ENCODE measurements at places on chromosomes 3 and 15.

- no peak for DNase-seq
These were observed 36.8 kb upstream of the TBL1XR1 start for GRCh38 chr3:177234121-177234520.

DNA sequence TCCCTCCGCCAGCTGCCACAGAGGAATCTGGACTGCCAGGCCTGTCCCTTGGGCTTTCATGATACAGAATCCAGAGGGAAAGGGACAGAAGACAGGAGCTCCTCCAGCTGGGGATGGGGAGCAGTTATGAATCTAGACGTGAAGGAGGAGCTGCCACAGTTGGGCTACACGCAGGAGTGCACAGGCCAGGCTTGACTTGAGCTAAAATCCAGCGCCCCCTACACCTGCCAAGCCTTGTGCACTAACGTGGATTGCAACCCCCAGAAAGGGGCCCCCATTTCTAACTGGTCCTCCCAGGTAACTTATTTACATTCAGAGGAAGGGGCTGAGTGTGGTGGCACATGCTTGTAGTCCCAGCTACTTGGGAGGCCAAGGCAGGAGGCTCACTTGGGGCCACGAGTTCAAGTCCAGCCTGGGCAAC lies 14.3 kb downstream of the KLHL6 start:
- no peak for DNase-seq

DNA sequence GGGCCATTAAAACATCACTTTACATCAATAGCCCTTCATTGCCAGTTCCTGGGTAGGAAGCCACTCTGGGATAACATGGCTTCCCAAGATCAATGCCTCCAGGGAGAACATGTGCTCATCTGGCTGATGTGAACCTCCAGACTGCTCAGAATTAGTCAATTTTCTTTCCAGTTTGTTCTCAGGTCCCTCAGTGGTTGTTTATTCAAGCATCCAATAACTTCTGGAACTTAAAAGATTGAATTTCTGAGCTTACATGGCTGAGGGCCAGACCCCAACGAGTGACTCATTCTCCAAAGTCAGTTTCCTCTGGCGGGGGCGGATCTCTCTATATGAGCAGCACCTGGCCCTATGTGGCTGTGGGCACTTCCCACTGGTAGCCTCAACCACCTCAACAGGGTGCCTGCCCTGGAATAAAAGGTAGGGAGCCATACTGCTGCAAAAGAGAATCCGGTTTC lies 34.0 kb downstream of the LYZL4 start:
- peak; percentile 86 for DNase-seq

DNA sequence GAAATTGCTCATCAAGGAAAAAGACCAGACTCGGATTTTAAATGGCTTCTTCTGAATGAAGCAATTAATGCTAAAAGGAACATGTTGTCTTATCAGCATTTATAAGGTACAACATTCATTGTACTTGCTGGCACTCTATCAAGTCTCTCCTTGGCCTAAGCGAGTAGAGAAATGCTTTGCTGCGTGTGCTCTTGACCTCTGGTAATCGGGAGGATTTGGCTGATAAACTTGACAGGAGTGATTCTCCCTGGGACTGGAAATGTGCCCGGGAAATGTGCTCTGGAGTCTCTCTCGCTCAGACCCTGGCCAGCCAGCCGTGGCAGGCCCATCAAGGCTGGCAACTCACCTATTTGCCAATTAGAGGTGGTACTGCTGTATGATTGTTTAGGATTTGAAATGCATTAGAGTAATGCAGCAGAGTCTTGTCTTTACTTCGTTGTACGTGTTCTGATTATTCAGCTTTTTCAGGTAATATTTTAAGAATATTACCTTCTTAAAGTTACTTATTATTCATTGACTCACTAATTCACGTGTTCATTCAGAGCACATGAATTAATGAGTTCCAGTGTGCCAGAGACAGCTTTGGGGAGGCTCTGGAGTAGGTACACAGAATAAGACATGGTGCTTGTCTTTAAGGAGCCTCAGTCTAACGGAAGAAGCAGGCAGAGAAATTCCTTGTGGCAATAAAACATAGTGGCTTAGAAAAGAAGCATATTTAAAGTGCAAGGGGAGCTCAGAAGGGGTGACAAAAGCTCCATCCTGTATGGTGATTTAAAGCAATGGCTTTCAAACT lies 48.0 kb upstream of the TPRG1 start:
- no peak for DNase-seq

DNA sequence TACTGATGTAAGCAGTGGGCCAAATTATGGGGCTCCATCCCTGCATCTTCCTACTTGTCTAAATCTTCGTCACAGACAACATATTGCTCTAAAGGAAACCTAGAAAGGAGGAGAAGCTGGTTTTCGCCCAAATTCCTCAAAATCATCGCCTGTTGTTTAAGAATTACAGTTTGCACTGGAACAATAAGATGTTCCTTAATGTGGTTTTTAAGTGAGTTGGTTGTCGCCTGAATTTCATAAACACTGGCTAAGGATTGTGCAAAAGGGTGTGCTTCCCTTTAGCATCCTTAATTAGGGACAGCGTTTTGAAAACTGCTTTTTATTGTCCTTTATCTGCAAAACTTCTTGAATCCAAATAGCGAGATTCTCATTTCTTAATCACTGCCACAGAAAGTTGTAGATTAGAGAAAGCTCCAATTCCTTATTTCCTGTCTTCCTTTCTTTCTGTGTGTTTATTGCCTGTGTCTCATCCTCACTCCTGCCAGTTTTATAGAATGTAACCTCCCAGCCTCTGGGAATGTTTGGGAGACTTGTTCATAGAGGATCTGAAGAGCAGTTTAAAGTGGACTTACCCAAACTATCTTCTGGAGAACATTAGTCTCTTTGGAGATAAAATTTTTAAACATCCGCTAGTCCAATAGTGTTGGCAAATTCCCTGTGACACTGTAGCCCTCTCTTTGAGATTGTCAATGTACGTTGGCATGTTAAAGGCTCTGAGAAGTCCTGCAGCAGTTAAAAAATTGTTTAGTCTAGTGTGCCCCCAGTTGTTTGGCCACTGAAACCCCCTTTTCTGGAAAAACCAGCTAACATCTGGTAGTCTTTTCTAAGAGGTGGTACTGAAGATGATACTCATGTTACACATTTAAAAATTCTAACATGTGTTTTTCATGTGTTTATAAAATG lies 50.4 kb downstream of the FLNB start:
- DNase-seq, result no peak

DNA sequence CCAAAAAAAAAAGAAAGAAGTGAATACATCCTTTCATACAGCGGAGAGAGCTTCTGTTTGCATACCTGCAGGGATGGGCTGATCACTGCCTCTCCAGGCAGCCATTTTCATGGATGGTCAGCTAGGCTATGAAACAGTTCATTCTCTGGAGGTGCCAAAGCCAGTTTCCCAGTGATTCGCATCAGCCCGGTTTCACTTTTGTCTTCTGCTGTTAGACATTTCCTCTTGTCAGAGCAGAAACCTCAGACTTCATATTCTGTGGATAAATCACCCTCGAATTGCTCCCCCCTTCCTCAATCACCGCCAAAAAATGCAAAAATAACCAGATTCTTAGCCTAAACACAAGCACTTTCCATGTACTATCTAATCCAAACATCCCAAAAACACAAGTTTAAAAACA lies 225.6 kb downstream of the ADAMTS9 start:
- DNase-seq, result no peak

- peak; percentile 82 for DNase-seq
These were observed 710 bp downstream of the TJP1 start for GRCh38 chr15:29821416-29822099.

DNA sequence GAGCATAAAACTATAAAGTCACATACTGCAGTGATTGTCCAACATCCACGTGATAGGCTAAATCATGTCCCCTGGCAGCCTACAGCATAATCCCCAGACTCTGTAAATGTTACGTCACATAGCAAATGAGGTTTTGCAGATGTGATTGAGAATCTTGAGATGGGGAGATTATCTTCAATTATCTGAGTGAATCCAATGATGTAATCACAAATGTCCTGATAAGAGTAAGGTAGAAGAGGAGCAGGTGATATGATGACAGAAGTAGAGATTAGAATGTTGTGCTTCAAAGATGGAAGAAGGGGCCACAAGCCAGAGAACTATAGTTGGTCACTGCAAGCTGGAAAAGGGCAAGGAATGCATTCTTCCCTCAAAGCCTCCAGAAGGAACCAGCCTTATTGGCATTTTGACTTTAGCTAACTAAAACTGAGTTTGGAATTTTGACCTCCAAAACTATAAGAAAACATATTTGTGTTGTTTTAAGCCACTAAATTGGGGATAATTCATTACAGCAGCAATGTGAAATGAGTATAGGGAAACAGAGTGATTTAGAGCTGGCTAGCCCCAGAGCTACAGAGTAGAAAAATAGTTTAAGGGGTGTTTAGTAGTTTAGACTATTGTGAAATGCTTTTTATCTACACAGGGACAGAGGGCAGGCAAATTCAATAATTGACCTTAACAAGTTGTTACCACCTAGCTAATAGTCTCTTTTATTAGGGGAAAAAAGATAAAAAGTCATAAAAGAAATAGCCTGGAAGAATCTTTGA lies 15.2 kb downstream of the SLC2A2 start:
- DNase-seq, result no peak

- no peak for DNase-seq
These were observed 36.0 kb downstream of the PSTPIP1 start for GRCh38 chr15:77030928-77031375.

GRCh38 chr3:76362643-76363042 lies 577.3 kb upstream of the ZNF717 start:
- DNase-seq, result no peak

- DNase-seq, result no peak
These were observed 54.4 kb downstream of the TPRA1 start for GRCh38 chr3:127535901-127536829.

DNA sequence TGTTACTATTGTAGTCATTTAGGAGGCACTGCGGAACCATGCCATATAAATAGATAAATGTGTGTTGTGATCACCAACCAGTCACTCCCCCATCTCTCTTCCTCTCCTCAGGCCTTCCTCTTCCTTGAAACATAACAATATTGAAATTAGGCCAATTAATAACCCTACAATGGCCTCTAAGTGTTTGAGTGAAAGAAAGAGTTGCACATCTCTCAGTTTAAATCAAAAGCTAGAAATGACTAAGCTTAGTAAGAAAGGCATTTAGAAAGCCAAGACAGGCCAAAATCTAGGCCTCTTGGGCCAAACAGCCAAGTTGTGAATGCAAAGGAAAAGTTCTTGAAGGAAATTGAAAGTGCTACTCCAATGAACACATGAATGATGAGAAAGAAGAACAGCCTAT lies 8.1 kb upstream of the DNASE1L3 start:
- DNase-seq, result no peak

- no peak for DNase-seq
These were observed 172.0 kb downstream of the P3H2 start for GRCh38 chr3:189948724-189949045.

DNA sequence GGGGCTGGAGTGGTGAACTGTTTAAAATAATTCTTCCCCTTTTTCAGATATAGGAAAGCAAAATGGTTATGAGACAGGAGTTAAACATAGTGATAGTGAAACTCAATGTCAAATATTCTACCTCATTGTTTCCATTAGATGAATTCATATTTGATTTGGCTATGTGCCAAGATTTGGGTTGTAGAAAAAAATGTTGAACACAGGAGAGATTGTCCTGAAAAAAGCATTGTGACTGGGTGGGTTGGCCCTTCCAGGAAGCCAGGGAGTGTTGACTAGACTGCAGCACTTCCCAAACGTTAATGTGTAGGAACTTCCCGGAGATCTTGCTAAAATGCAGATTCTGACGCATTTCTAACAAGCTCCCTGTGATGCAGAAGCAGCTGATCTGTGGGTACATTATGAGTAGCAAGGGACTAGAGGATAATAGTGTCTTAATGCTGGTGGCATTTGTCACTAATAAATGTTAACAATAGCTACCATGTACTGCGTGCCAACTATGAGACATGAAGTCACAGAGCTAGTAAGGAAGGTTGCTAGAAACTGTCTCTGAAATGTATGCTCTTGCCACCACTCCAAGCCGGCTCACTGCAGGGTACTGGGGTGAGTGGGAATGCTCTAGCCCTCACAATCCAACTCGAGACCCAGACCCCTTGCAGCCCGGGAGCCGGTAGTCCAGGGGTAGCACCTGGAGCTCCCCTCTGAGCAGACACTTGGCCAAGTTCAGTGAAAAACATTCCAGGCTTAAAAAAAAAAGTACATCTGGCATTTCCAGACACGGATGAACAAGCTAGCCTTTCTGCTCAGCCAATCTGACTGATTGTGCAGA lies 120.6 kb downstream of the CD47 start:
- DNase-seq, result peak; percentile 59

DNA sequence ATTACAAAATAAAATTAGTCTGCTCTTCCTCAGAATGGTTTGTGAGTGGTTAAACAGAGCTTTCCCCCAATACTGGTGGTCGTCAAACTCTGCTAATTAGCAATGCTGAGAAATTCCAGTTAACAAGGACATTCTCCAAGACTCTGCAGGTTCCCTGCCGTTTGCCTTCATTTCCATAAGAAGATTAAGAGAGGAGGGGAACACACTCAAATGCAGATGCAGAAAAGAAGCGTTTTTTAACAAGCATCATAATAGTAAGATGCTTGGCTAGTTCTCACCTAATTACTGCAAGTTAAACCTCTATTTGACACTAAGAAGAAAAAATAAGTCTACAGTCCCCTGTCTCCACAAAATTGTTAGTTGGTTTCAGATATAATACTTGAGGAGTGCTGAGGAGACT lies 3.7 kb upstream of the SOX2 start:
- DNase-seq, result no peak

- DNase-seq, result no peak
These were observed 28.9 kb downstream of the PDE8A start for GRCh38 chr15:85010386-85011159.

GRCh38 chr3:40827942-40828688 lies 303.4 kb downstream of the ZNF621 start:
- DNase-seq, result no peak

- DNase-seq, result no peak
These were observed 74.1 kb upstream of the CHRM5 start for GRCh38 chr15:33894193-33894592.

DNA sequence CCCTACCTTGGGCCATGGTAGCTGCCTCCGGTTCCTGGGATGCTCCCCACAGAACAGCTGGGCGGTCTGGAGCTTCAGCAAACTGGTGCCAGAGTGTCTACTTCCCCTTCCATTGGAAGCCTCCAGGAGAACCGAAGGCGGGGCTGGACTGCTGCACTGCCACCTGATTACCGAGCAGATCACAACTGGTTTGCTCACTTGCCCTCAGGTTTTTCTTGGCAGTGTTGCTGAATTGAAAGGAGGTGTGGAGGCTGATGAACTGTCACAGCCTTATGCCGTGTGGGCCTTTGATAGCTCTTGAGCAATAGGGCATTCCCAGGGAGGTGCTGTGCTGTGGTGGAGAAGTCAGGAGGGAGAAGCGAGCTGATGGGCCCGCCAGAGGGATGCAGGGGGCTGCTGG lies at the start of gene TGM5:
TSS of gene TGM5 (minus strand) at position 95 of the 400 bp plus-strand sequence. CDS start at position 16, 79 bp downstream.
- DNase-seq, result no peak

- DNase-seq, result no peak
These were observed 368.7 kb upstream of the UMPS start for GRCh38 chr3:124361566-124361965.

- no peak for DNase-seq
These were observed 41.5 kb downstream of the TBC1D2B start for GRCh38 chr15:78035861-78036476.

DNA sequence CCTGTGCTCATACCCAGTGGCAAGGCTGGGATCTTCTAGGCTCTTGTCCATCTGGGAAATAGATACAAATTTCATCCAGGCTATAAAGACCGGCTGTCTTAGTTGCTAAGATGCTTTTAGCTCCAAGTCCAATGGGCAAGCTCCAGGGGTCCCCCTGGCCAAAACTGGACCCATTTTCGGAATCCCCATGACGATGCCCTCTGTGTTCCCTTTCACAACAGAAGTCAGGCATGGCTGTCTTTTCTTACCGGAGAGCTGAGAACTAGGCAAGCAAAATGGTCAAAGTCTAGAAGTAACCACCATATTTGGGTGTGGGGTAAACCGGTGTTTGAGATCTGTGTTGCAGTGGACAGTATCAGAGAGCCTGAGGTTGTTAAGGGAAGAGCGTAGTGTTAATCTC lies 1.0 kb downstream of the GLYCTK start:
- DNase-seq, result no peak
